ENCODE measurements at places on chromosomes 1 and 21. TPM values are rescaled to one million over a fixed set of nuclear protein-coding genes. Genes with fewer than 3 reads are reported as not detected.

SPRR5 gene
- total RNA-seq: not detected

DNA sequence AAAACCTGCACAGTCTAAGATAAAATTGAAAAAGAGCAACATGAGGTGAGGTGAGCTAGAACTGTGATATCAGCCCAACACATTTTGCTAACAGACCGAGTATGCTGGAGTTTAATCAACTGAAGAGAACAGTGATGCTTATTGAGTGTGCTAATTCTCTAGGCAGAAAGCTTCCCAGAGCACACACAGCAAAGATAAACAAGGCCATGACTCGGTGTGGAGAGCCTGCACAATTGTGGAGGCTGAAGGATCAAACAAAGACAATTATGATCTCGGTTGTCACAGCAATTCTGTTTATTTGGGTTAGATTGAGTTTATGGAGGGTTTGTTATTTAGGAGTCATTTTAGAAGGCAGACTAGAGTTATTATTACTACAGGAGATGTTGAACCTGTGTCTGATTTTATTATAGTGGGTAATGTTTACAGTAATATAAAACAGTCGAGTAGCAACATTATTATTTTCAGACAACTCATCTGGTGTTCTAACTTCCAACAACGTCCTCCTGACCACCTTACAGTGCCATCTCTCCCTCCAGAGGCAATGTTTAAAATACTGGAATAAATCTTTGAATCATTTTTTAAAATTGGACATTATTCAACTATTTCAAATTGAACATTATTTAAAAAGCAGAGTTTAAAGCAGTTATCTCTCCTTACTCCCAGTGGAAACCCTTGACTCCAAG, 40.2 kb downstream of the DPT start:
- peak; percentile 27 for DNase-seq

DNA sequence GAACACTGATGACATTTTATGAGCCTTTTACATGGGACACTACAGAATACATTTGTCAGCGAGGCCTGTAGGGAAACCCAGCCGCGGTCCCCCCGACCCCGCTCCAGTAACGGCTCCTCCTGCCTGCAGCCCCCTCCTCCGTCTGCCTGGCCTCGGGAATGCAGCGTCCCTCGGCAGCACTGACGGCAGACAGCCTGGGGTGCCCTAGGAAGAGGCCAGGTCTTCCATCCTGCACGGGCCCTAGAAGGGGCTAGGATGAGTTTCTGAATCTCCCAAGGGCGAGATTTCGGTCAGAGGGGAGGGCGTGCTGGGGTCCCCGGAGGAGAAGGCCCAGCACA, 8.4 kb downstream of the SAMD11 start:
- DNase-seq: no peak

GRCh38 chr1:62358665-62359373, 39.6 kb upstream of the KANK4 start:
- no peak for DNase-seq

DNA sequence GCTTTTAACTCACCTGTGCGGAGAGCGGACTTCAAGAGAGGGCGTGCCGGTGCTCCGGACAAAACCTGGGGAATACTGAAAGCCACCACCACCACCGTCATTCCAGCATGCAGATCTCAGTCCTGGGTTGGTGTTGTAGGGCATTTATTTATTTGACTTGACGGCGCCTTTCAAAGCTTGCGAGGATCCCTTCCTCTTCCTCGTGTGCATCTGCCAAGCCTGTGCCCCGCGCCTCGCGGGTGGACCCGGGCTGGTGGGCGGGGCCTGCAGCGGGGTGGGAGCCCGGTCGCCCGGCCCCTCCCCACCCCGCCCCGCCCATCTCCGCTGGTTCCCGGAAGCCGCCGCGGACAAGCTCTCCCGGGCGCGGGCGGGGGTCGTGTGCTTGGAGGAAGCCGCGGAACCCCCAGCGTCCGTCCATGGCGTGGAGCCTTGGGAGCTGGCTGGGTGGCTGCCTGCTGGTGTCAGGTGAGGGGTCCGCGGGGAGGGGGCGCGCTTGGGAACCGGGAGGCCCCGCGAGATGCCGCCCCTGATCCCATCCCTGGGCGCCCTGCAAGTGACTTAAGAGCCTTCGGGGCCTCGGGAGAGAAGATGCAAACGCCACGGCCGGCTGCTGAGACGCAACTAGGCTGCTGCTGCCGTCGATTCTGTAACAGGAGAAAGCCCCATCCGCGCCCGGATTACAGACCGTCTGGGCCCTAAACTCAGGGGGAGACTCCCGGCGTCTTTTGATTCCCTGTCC, at the start of gene IL10RB:
TSS of gene IL10RB (plus strand) at position 318 of the 739 bp plus-strand sequence. CDS start at position 417, 99 bp downstream.
- DNase-seq: peak; percentile 25

- no peak for DNase-seq
Measured at GRCh38 chr21:45830720-45831366, 150.7 kb upstream of the COL6A1 start.

- DNase-seq: peak; percentile 93
Measured at GRCh38 chr1:161132410-161133219, at the start of gene DEDD. Gene DEDD (minus strand): TSS chr1:161132667. CDS start chr1:161124462, 8,205 bp downstream.

DNA sequence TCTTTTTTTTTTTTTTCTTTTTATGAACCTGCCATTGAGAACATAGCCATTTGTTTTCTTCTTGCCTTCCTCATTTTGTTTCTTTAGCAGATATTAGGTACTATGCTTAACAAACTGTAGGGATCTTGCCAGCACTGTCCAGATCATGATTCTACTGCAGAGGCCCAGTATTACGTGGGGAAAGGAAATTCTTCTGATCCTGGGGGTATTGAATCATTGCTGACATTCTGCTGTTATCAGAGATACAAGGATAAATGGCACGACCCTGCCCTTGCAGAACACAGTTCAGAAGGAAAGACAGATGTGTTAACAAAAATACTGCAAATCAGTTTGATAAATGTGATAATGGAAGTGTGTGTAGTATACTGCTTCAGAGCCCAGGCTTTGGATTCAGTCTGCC, 56.2 kb downstream of the BTBD8 start:
- DNase-seq: no peak

GRCh38 chr1:246005067-246005466, 502.0 kb downstream of the SMYD3 start:
- DNase-seq: peak; percentile 99
